Stimulated activated effector memory CD8-positive, alpha-beta T cell treated with anti-CD3 and anti-CD28 coated beads, Interleukin-12 subunit alpha, Interleukin-12 subunit beta, amount 100 ng/mL, for 72 hours (primary cell): ENCODE measurements at places on chromosomes 12 and 14.
A peak's percentile ranks its signal among the peaks of the same experiment; 100 is the strongest.

GRCh38 chr12:89729946-89730459, 21.4 kb upstream of the ATP2B1 start:
- DNase-seq = no peak

- DNase-seq = no peak
Measured at GRCh38 chr12:92193063-92193462, 47.4 kb upstream of the BTG1 start.

- no peak for DNase-seq
Measured at GRCh38 chr12:64236549-64236948, 14.5 kb upstream of the KICS2 start.

DNA sequence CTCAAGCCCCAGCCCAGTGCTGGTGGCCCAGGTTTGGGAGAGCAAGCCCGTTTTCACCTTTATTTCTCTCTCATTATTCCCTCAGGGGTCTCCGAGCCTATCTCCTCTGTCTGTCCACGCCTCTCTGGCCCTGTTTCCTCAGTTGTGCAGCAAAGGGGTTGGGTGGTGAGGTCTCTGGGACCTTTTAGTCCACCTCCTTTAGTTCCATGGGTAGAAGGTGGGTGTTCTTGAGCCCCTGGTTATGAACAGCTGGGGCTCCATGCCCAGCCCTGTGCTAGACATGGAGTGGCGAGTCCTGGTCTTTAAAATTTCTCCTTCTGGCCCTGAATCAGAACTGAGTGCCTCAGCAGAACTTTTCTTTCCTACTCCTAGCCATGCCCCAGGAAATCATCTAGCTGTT, 1.3 kb upstream of the NGB start:
- DNase-seq = no peak

GRCh38 chr12:11894890-11895289, 175.8 kb upstream of the BCL2L14 start:
- no peak for DNase-seq

DNA sequence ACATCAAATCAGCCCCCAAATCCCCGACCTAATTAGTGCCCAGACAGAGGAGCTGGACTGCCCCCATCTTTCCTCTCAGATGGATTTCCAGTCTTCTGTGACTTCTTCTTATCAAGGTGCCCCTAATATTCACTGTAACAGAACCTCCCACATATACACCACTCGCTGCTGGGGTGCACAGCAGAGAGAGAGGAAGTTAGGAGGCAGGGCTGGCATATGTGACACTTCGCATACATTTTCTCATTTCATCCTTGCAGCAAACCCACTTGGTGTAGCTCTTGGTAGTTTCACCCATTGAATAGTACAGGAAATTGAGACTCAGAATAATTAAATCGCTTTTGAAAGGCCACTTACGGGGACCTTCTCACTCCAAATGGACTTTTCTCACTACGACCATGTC, 56.5 kb upstream of the CCND2 start:
- DNase-seq = no peak

- DNase-seq = no peak
Measured at GRCh38 chr12:2319737-2320506, 267.1 kb downstream of the CACNA1C start.

DNA sequence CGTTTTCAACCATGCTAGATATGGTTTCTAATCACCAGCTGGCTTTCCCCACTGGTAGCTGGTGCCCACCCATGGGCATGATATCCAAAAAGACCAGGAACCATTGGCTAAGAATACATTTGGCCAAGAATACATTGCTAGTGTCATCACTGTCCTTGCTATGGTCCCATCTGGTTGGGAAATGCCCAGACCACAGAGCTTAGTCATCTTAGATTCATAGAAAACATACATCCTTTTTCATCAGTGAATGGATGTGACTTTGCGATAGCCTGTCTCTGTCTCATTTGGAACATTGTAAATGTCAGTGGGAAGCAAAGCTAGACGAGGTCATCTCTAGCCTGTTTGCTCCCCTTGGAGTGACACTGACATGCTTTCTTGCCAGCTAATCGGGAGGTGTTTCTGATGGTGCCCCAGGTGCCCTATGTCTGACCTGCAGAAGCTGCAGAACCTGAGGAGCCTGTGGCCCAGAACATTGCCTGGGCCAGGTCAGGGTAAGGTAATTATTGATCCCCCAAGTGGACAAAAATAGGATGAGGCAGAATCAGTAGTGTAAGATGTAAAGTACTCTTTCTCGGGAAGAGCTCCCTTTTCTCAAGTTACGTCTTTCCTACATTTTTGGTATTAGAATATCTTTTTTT, 194.8 kb downstream of the SLC41A2 start:
- DNase-seq = peak; percentile 55

DNA sequence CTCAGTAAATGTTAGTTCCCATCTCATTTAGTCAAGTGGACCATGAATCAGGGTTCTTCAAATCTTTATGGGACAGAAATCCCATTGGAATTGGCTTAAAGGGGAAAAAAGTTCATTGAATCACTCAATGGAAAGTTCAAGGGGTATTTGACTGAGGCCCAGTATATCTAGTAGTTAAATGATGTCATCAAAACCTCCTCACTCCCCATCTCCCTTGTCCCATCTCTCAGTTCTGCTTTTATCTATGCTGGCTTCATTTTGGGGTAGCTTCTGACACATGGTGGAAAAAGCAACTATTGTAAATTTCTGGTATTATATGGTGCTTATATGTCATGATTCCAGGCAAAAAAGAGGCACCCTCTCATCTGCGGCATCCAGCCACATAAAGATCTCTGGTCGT, 51.9 kb downstream of the DAAM1 start:
- DNase-seq = no peak

- no peak for DNase-seq
Measured at GRCh38 chr14:101200008-101200649, 296.6 kb upstream of the RTL1 start.
